ENCODE measurements at places on chromosomes 5 and 9.

DNA sequence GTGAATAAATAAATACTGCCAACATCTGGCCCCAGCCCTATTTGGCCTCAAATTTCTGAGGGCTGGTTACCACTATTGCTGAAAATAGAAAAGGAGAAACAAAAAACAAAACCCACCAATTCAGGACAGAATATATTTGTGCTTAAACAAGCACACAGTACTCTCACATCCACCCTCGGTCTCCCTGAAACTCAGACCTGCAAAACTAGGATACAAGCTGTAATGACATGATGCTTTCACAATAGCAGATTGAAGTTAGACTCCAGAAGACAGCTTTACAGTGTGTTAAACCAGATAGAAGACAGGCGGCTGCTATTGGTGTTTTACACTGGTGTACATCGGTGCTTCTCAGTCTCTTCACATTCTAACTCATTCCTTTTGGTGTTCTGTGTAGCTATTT, 214.9 kb upstream of the DMRT1 start:
- no peak for DNase-seq

DNA sequence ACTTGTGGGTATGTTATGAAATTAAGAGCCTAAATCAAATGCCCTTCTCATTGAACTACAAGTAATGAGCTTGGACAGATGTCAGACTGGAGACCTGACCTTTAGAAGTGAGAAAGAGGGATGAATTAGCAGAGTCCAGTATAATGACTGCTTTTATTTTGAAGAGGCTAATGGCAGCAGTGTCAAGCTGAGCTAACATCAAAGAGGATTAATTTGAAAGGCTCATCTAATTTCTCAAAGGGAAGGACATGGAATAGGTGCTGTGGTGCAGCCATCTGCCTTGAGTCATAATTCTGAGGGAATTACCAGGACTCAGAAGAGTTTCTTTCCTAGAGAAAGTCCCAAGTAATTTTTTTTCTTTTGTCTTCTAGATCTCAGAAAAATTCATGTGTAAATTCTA, 57.6 kb downstream of the FAM81B start:
- DNase-seq, result no peak

DNA sequence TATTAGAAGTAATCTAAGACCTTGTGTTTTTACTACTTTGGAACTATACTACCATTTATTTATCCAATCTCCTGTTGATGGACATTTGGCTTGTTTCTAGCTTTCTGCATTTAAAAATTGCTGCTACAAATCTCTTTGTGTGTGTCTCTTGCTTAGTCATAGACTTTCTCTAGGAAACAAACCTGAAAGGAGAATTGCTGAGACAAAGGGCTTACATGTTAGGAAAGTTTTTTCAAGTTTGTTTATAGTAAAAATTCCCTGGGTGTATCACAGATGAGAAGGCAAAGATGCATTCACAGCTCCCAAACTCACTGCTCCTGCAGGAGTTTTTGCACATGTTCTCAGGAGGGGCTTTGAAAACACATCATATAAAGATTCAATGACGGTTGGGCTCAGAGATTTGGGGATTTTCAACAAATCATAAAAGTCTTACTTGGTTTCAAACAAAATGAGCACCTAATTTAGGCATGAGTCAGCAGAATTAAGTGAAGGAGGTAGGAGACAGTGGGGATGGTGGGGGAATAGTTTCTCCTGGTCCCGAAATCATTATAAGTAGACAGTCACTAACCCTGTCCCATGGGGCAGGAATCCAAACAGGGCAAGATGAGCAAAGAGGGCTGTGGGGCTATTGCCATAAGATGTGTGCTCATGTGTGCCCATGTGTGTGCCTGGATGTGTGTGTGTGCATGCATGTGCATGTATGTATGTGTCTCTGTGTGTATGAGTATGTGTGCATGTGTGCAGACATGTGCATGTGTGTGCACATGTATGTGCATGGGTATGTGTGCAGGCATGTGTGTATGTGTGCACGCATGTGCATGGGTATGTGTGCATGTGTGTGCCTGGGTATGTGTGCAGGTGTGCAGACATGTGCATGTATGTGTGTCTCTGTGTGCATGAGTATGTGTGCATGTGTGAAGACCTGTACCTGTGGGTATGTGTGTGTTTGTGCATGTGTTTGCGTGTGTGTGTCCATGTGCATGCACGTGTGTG, 43.4 kb upstream of the S1PR3 start:
- no peak for DNase-seq

DNA sequence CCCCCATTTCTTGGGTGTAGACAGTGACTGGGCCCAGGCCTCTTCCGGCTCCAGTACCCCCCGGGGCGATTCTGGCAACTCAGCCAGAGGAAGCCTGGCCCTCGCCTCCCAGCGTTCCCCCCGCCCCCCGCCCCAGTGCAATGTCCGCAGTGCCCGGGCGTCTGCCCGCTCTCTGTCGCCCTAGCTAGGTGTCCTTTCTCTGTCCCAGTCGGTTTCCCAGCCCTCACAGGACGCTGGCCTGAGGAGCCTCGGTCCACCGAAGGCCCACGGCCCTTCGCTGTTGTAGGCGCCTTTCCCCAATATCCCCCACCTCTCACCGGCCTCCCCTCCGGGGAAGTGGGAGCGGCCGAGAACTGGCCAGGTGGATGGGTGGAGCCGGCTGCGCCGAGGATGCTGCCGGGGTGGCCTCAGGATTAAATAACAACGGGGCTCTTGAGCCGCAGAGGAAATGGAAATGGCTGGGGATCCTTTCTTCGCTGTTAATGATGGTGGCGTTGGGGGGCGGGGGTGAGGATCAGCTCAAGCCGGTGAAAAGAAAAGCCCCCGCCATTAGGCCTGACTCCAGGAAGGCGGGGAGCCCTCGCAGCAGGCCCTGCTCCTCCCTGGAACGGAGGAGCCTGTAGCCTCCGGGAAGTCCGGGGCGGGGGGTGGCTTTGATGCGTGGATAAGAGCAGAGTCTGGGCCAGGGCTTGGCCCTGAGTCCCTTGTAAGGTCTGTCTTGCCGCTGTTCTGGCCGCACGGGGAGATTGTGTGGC, 1.1 kb upstream of the SPRY4 start:
- DNase-seq, result peak; percentile 25

DNA sequence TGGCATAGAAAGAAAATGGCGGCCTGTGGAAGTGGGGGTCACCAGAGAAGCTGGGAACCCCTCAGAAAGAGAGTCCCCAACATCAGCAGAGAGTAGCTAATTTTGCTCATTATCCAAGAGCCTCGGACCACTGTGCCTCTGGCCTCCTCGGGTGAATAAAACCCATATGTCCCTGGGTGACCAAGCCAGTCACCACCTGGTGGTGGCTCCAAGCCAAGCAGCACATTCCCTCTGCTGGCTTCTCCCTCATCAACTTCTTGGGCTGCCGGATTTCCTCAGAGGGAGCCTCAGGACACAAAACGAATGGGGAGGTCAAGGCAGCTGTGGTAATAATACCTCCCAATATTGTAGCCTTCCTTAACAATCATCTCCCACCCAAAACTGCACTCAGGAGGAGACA, 242.5 kb downstream of the NFIB start:
- no peak for DNase-seq

- DNase-seq, result no peak
These were observed 34.0 kb downstream of the NDUFS4 start for GRCh38 chr5:53594419-53594818.

DNA sequence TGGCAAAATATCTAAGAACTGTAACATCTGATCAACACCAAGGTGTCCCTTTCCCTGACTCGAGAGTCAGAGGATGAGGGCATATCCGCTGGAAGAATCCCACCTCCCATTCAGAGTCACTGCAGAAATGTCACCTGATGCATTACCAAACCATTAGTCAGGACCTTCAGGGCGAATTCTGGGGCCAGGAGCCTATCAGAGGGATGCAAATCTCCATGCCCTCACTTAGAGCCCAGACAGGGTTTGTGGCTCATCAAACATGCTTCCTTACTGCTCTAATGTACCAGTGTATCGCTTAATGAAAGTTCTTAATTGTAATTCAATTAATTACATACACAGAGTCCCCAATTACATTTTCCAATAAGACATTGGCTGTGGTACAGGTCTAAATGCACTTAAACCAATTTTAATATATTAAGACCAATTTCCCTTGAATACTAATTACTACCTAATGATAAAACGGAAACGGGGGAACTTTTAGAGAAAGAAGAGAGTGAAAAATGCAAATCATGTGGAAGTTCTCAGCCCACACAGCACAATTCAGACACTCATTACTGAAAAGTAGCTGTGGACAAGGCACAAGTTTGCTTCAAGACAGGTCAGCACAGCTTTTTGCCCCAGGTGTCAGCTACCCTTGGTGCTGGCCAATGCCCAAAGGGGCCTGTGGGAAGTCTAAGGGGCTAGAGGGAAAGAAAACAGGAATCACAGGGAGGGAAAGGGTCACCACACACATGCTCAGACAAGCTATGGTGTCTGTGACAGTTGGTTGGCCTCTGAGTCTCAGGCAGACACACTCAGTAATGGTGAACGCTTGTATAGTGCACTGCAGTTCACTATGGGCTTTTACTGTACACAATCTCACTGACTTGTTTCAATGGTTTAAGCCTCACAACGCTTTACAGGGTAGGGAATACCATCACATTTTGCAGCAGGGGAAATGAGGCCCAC, 211.6 kb downstream of the MAPKAP1 start:
- DNase-seq, result no peak

- no peak for DNase-seq
These were observed 181.1 kb upstream of the DAB2 start for GRCh38 chr5:39605588-39606575.

DNA sequence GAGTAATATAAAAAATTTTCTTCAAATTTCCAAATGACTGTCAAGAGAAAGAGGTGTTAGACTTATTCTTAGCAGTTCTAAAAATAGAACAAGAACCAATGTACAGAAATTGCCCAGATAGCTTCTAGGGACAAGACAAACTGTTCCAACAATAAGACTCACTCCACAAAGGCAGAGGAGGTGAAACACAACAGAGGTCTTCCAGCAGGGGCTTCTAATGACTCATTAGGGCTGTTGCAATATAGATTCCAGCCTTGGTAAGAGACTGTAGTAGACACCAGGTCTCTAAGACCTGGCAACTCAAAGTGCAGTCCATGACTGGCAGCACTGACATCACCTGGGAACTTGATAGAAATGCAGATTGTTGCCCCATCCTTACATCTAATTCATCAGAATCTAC, 134.6 kb upstream of the VLDLR start:
- no peak for DNase-seq

DNA sequence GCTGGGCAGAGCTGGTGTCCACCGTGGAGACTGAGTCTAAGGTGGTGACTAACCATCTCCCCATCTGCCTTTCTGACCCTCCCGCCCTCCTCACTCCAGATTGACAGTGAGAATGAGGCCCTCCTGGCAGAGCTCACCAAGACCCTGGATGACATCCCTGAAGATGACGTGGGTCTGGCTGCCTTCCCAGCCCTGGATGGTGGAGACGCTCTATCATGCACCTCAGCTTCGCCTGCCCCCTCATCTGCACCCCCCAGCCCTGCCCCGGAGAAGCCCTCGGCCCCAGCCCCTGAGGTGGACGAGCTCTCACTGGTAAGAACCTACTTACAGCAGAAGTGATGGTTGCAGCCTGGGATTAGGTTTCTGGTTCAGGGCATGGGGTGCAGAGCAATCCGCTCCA, 96.5 kb downstream of the PPARGC1B start:
- no peak for DNase-seq

DNA sequence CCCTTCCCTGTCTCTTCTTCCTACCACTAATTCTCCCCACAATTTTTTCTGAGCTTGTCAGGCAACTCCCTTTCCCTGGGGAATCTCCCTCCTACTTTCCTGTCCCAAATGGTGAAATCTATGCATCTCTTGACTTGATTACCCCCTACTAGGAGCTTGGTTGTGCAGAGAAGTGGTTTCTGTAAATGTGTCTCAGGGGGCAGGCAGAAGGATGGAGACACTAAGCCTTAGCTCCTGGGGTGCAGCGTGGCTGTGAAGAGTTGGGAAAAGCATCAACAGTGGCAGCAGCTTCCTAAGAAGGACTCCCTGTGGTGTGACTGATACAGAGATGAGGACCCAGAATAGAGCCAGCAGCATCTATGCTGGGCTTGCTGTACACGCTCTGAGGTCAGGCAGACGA, 62.3 kb downstream of the NRG2 start:
- no peak for DNase-seq

- DNase-seq, result no peak
These were observed 7.8 kb upstream of the ALDOB start for GRCh38 chr9:101443364-101443771.

DNA sequence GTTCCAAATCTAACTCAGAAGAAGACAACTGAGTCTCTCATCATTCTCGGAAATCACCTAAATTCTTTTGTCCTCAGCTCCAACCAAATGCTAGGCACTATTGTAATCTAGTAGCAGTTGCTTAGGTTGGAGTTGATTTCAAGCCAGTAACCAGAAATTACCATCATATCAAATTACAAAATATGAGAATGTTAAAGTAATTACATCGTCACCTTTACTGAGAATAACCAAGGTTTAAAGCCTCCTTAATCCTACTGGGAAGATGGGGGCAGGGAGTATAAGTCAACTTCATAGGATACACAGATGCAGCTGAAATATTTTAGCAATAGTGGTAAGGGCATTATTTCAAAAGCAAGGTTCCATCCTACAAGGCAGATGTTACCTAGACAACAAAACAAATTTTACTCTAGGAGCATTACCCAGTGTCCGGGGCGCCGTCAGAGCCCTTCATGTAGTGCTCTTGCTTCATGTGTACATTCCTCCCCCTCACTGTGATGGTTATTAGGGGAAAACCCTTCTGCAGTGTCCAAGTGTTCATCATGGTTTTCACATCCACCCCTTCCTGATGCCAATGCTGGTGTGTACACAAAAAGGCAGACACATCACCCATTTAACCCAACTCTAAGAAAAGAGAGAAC, 19.5 kb downstream of the ERAP1 start:
- DNase-seq, result no peak

GRCh38 chr9:135015096-135015495, 72.4 kb upstream of the OLFM1 start:
- no peak for DNase-seq

DNA sequence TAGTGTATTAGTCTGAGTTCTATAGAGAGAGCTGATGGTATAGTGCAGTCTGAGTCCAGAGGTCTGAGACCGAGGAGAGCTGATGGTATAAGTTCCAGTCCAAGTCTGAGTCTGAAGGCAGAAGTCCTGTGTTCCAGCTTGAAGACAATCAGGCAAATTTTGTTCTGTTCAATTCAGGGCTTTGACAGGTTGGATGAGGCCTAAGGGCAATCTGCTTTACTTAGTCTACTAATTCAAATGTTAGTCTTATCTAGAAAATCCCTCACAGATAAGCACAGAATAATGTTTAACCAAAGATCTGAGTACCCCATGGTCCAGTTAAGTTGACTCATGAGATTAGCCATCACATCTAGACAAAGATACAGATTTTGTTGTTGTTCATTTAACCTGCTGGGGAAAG, 303.0 kb upstream of the KLF4 start:
- DNase-seq, result no peak

Measured in activated CD4-positive, alpha-beta T cell treated with anti-CD3 and anti-CD28 coated beads for 36 hours (primary cell).